Suprapubic skin (tissue), 4 donors: ENCODE measurements at places on chromosomes 1 and 21.

- DNase-seq, result no peak
Measured at GRCh38 chr1:160363951-160364735, 2.7 kb upstream of the NHLH1 start.

DNA sequence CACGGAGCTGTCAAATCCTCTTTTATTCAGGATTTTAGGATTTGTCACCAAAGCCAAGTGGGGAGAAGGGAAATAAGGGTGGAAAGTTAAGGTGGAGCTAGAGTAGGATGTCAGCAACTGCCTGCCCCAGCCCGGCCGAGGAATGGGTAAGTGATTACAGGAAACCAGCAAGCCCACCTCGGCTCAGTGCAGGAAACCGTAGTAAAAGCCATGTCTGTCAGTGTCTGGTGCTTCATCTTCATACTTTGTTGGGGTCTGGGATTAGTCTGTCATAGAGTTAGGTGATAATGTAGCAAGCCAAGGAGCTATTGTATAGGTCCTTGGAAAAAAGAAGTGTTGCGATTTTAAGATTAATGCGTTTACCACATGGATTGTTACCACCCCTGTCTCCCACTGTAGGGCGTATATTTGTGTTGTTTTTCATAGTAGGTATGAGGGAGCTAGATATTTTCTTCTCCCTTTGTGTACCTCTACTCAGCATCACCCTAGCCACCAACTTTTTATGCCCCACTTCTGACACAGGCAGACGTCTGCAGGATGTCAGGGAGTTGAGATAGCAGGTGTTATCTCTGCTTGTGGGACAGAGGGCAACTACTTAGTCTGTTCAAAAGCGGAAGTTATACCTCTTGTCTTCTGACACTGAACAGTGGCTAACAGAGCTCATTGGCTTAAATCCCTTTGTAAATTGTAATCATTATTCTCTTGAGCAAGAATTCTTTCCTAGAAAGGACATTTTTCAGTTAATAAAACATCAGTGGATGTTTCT, 253.7 kb downstream of the HHAT start:
- DNase-seq, result no peak

DNA sequence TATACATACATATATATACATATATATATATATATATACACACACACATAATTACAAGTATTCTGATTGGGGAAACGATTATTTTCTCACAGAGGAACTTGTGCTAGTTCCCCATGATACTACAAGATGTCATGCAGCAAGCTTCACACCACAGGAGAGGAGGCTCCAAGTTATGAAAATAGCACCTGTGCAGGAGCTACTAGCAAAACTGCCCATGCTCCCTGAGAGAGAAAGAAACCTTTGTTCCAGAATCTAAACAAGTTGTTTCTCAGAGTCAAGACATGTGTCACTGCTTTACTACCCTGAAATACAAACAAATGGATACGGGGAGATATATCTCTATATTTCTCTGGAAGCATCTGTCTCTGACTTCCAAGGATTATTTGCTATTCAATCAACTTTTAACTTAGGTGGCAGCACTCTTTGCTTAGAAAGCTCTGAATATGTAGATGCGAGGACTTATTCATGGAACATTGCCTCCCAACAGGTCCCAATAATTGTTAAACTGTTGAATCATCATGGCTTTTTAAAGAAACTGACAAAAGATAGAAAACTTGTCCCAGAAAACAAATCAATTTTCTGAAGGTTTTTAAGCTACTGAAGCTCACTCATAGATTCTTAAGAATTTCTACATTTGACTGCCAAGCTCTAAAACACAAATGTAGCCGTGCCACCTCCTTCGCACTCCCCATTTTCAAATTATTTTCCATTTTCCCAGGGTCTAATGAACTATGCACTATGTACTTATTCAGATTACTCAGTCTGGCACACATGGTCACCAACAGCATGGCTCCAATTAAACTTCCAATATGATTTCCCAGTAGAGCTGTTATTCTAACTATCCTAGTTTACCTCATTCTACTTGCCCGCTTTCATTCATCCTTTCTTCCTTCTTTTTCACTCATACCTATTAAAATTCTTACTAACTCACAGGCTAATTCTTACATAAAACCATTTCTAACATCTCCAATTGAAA, 929.1 kb downstream of the LTN1 start:
- no peak for DNase-seq

GRCh38 chr1:7253988-7254587, 468.8 kb downstream of the CAMTA1 start:
- DNase-seq, result no peak

DNA sequence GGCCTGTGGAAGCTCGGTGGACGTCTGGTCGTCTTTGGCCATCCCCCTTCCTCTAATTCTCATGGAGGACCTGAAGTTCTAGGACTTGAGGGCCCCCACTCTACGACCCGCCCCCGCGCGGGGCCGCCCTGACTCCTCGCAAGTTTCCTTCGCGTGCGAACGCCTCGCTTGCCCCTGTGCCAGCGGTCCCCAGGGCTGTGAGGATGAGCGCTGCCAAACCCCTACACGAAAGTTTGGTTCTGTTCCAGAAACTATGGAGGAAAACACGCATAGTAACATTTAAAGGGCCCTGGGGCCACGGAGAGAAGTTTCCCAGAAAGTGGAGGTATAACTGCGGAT, 304 bp upstream of the GNG12 start:
- DNase-seq, result peak; percentile 81

DNA sequence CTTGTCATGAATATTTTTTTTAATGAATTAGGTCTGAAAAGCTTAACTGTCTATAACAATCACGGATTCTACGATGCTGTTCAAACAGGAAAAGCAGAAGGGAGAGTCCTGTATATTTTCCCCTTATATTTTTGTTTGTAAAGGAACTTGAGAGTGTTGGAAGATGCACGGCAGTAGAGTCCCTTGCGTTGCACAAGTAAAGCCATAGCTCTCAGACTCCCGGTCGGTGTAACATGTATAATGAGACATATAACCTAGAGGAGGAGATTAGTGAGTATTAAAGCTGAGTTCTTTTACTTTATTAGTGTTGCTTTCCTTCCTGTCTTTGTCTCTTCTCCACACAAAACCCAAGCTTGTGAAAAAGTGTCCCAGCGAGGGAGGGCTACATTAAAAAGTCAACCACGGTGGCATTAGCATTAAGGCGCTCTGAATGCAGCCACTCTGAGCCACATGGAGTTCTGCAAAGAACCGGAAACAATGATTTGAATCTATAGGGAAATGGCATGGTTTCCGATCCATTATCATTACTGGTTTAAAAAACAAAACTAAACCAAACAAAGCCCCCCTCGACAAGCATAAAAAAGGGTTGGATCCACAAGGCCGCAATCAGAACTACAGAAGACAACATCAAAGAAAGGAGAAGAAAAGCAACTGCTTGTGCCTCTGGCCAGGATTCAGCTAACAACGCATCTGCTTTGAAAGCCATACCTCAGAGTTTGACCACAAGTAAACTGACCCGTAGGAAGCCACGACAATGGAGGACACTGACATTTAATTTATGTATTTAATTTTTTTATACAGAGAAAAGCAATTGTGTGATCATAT, 356.8 kb downstream of the LMO4 start:
- no peak for DNase-seq

GRCh38 chr1:147080671-147081394, 91.4 kb downstream of the PRKAB2 start:
- no peak for DNase-seq

DNA sequence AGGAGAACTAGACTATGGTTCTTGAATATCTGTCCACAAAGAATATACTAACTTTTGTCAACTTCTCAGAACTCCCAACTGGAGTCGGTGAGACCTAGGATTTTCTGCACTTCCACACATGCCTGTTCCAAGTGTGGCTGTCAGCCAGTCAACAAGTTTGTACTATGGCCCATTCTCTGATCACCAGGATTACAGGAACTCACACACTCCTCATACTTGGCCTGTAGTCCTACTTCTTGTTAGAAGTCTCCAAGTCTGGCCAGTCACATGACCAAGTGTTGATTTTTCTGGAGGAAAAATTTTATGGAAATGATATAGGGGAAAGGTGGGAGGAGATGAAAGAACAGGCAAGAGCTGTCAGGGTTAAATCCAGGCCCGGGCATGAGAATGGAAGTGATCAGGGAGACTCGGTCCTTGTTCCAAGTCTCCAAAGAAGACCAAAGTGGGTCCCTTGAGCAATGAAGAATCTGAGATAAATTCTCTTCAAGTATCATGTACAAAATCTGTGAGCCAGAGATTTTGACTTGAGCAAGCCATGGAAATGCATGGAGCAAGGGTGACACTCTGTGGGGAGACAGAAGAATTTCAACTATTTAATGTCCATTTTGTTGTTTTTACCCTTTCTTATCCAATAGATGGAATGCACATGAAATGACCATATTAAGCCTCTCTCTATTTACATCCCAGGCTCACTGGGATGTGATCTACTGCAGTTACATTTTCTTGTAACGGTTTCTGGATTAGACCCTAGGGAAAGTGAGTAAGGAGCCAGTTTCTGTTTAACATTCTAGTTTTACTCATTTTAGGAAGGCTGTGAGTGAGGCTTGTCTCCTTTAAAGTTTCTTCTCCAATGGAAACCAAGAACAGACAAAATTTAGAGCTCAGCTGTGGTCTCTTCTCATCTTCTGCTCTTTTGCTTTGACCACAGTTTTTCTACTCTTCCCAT, 320.9 kb downstream of the ASTN1 start:
- DNase-seq, result no peak

DNA sequence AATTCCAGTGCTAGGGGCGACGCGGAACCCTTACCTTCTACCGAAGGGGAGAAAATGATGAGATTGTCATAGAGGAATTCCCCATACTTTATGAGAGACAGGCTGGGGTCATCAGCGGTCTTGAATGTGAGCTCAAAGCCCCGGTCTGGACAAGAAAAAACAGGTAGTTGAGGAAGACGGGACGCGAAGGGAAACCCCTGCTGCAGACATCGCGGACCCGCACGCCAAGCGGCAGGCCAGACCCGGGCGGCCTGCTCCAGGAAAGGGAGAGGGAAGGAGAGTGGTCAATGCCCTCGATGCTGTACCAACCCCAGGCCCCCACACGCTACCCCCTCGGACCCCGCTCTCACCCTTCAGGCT, 342 bp downstream of the DDOST start:
- no peak for DNase-seq

GRCh38 chr1:191558379-191558778, 599.9 kb upstream of the RGS18 start:
- no peak for DNase-seq

- DNase-seq, result no peak
Measured at GRCh38 chr1:208534599-208534897, 290.4 kb upstream of the PLXNA2 start.

GRCh38 chr21:41580758-41581554, 73.0 kb upstream of the TMPRSS2 start:
- no peak for DNase-seq

DNA sequence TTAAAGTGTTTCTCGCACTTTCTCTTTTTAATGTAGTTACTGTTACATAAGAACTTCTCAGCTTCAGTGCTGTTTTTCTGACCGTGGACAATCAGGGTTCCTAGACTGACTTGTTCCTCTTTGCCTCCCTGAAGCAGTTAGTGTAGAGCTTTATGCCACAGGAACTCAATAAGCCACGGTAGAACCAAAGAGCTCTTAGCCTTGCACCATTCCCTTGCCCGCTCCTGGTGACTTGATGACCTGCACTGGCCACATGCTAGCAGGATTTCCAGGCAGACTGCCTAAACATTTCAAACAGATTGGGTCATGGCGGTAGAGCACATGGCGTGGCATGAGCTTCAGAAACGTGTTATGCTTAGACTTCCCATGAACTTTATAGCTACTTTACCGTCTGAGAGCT, 18.8 kb upstream of the FASLG start:
- DNase-seq, result no peak

- DNase-seq, result no peak
Measured at GRCh38 chr21:27246741-27247140, 279.9 kb upstream of the ADAMTS5 start.

DNA sequence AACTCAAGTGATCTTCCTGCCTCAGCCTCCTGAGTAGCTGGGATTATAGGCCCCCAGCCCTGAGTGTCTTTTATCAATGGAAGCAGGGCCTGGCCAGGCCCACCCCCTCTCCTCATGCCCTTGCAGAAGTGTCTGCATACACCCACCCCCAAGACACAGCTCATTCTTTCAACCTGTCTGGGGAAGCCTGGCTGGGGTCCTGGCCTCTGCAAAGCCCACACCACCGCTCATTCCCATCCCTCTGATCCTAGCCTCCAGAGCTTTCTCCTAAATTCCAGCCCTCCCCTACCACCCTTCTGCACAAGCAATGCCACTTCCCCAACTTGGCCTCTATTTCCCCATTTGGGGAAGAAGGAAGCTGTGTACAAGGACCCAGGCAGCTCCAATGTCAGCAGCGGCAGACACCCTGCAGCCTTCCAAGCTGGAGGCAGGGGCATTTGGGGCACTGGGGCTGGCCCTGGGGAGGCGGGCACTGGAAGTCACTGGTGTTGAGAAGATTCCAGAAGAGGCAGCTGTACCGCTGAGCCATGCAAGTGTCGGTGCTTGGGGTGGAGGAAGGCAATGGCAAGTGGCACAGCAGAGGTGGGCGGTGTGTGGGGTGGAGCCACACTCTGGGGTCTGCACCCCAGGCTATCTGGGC, 33.7 kb upstream of the ARF1 start:
- DNase-seq, result peak; percentile 77
